ENCODE measurements at places on chromosomes 16 and 17.
A peak's percentile ranks its signal among the peaks of the same experiment; 100 is the strongest.

DNA sequence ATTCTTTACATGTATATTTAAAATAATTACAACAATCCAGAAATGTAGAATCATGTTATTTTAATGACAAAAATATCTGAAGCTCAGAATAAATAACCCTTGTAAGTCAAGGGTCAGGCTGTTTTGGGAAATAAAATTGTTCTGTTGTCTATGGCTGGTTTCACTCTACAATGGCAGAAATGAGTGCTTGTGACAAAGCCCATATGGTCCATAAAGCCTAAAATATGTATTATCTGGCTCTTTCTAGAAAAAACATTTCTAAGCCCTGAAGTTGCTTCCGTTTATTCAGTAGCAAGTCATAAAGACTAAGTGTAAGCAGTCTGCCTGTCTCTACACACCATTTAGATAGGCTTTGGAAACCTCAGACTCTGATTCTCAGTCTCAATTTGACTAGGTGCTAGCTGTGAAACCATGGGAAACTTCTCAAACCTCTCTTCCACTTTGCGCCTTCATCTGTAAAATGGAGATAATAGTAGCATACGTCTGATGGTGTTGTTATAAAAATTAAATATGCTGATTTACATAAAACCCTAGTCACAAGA is 365.7 kb upstream of the CA10 start:
- no peak for DNase-seq

GRCh38 chr16:81480606-81481206 is 36.1 kb downstream of the CMIP start:
- DNase-seq, result no peak

DNA sequence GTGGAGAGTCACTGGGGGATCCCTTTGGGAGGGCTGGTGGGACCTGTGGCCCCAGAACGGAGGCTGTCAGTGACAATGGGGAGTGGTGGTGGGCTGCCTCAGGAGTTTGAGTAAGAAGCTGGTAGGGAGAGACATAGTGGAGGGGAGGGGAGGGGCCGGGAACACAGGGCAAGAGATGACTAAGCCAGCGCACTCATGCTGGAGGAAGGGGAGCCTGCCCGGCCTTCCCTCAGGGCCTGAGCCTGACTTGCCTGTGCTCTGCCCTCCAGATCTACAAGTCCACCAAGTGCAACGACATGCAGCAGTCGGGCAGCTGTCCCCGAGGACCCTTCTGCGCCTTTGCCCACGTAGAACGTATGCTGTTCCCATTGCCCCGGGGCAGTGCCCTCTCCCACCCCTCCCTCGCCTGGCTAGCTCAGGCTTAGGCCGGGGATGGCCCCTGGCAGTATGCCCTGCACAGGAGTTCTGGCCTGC is 29.3 kb downstream of the UNC13D start:
- no peak for DNase-seq

GRCh38 chr16:30957456-30958174 is at the start of gene SETD1A:
Gene SETD1A, plus strand, starts transcription at chr16:30957754. Its CDS starts 978 bp downstream, at chr16:30958732.
- DNase-seq, result peak; percentile 91

GRCh38 chr16:50924759-50925545 is 183.1 kb downstream of the CYLD start:
- DNase-seq, result no peak

GRCh38 chr17:73010414-73010813 is 82.1 kb downstream of the SLC39A11 start:
- no peak for DNase-seq

DNA sequence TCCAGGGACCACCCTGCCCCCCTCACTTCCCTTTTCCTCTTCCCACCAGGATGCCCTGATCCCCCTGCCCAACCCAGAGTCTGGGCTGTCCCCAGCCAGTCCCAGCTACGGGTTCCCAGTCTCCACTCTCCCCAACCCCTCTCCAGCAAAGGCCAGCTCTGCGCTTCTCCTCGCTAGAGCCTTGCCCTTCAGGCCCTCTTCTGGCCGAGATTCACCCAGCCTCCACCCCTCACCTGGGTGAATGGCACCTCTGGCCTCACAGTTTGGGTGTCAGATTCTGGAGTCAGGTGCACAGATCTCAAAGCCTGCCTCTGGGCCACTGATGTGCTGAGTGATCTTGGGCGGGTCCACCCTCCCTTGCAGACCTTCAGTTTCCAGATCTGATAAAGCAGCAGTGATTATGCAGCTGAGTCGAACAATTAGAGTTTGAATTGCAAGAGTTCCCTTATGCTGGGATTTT is 185.6 kb upstream of the TNRC6C start:
- no peak for DNase-seq

- DNase-seq, result no peak
Observed at GRCh38 chr17:40922239-40922638, 15.2 kb downstream of the KRT23 start.

- no peak for DNase-seq
Observed at GRCh38 chr16:52547834-52548215, 882 bp upstream of the TOX3 start.

DNA sequence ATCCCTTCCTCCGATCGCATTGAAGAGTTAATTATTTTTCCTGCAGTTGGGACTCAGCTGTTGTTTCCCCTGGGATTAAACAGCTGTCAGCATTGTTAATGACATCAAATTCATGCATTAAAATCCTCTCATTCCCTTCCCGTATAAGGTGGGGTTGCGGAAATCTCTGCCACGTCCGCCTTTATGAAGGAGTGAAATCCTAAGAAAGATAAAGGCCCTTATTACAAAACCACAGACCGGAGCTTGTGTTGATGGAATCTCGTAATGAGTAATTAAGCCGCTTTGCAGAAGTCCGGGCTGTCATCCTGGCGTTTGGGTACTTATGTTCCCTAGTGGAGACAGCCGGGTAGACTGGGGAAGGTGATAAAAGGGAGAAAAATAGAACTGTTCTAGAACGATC is 627.6 kb downstream of the MAF start:
- no peak for DNase-seq

DNA sequence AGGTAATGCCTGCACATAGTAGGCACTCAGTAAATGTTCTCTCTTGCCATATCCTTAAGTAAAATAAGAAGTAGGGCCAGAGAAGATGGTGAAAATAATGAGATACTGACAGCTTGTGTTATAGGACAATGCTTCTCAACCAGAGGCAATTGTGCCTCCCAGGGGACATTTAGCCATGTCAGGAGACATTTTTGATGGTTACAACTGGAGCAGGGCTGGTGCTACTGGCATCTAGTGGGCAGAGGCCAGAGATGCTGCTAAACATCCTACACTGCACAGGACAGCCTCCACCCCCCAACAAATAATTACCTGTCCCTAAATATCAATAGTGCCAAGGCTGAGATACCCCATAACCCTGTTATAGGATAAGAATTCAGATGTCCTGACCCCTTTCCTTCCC is 1.7 kb downstream of the RAD51D start:
- DNase-seq, result peak; percentile 6

DNA sequence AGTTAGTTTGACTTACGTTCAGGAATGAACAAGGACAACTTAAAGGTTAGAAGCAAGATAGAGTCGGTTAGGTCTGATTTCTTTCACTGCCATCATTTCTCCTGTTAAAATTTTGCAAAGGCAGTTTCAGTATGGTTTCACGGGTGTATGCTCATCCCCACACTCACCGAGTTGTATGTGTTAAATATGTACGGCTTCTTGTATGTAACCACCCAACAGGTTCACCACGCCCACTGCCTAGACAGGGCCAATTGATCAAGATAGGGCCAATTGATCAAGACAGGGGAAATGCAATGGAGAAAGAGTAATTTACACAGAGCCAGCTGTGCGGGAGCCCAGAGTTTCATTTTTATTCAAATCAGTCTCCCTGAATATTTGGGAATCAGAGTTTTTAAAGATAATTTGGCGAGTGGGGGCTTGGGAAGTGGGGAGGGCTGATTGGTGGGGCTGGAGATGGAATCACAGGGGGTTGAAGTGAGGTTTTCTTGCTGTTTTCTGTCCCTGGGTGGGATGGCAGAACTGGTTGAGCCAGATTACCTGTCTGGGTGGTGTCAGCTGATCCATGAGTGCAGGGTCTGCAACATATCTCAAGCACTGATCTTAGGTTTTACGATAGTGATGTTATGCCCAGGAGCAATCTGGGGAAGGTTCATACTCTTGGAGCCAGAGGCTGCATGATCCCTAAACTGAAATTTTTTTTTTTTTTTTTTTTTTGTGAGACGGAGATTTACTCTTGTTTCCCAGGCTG is 62.4 kb upstream of the PLCG2 start:
- no peak for DNase-seq

GRCh38 chr16:10088380-10088793 is 93.8 kb downstream of the GRIN2A start:
- DNase-seq, result no peak

- DNase-seq, result no peak
Observed at GRCh38 chr17:10205549-10206185, 7.3 kb upstream of the GAS7 start.

DNA sequence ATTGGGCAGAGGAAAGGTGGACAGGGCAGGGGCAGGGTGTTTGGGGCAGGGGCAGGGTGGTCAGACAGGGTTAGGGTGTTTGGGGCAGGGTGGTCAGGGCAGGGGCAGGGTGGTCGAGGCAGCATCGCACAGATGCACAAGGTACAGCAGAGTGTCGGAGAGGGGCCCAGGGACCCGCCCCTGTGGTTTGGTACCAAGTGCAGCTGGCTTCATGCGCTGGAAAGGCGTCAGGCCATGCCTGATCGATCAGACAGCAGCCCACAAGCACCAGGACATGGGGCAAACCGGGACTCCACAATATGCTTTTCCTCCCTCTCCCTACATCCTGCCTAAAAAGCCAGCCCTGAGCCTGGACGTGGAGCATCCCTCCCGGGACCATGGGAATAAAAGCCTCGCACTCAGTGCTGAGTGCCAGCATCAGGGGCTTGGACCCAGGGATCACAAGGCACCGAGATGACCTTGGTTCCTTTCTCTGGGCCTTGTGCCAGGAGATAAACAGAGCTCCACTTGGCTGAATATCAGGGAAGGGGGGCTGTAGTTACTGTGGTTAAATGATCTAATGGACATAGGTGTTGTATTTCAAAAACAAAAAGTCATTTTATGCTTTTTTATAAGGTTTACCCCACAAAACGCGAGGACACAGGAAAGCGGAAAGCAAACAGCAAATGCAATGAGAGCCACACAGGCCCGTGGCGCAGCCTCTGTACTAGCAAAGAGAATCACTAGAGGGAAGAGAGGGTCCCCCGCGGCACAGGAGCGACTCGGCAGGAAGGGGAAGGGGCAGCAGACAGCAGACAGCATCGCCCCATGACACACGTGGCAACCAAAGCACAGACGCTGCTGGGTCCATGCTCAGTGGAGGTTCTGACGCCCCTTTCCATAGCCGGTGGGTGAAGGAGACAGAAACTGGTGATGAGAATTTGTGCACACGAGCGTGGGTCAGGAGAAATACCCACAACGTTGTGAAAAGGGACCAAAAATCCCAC is 5.3 kb upstream of the HEXD start:
- DNase-seq, result no peak

DNA sequence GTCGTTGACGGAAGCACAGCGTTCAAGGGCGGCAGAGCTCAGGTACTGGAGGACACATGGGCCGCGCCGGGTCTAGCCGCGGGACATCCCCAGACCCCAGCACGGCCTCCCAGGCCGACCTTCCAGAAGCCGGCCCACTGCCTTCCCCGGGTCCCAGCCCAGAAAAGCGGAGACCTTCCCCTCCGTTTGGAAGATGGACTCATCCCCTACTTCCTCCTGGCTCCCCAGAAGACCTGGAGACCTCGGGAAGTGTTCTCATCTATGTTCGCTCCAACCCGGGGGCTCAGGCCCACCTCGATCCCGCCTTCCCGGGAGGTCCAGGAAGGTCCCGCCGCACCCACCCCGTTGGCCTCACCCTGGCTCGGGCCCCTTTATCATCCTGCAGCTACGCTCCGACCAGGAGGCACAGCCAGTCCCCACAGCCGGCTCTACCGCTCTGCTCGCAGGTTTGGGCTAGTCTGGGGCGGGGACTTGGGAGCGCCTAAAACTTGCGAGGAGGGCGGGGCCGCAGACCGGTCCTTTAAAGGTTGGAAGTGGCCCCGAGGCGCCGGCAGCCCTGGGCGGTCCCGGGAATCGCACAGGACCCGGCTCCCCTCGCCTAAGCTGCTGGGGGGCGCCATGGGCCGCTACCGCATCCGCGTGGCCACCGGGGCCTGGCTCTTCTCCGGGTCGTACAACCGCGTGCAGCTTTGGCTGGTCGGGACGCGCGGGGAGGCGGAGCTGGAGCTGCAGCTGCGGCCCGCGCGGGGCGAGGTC is at the start of gene ALOX12:
Gene ALOX12 (plus strand): TSS at position 550 of the 756 bp plus-strand sequence. CDS start 69 bp downstream, at position 619.
- no peak for DNase-seq

DNA sequence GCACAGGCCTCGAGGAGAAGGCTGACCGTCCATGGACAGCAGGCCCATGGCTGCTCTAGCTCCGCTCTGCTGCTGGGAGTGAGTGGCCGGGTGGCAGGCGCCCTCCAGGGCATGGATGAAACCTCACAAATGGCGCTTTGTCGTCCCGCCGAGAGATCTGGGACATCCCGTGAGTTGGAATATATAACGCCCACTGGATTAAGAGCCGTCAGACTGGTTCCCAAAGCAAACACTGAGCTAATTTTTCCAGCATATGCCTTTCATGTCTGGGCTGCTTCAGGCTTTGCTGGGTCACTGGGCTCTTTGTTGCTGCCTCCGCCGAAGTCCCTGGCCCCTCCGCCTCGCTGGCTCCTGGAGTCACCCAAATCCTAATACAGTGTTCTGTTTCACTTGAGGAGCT is 266.3 kb downstream of the FOXL1 start:
- no peak for DNase-seq

DNA sequence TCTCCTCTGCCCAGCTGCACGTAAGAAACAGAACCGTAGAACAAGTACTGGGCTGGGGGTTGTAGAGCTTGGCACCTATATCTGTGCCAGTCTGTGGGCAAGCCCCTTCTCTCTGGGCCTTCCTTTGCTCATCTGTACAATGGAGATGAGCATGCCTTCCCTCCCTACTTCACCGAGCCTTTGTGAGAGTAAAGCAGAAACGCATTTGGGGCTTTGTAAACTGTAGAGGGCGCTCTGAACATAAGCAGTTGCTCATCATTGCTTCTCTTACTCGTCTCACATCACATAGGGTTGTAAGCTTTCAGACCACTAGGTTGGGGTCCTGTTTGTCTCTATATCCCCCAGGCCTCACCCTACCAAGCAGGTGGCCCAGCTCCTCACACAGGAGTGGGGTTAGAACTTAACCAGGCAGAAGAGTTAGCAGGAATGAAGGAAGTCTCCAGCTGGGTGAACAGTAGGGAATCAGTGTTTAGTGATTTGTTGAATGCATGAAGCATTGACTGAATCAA is 15.1 kb downstream of the SAMD14 start:
- DNase-seq, result no peak

DNA sequence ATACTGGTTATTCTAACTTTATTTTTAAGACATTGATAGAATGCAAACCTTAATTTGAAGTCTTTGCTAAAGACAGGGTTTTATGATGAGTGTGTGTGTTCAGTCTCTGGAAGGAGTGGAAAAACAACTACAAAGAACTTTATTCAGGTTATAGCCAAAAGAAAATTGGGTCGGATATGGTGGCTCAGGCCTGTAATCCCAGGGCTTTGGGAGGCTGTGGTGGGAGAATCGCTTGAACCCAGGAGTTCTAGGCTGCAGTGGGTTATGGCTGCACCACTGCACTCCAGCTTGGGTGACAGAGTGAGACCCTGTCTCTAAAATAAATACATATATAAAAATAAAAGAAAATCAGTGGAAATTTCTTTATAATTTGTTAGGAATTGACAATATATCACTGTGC is 581.5 kb upstream of the CA10 start:
- no peak for DNase-seq

DNA sequence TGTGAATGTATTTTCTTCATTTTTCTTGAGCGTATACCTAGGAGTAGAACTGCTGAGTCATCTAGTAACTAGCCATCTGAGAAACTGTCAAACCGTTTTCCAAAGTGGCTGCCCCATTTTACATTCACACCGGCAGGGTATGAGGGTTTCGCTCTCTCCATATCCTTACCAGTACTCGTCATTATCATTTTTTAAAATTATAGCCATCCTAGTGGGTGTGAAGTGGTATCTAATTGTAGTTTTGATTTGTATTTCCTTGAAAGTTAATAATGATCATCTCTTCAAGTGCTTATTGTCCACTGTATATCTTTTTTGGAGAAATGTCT is 6.0 kb downstream of the RNF157 start:
- DNase-seq, result no peak

Measured in stimulated activated CD8-positive, alpha-beta memory T cell treated with anti-CD3 and anti-CD28 coated beads, Interleukin-15, amount 100 ng/mL, for 48 hours (primary cell).